Frontal cortex (tissue), 4 donors: ENCODE measurements at places on chromosomes 4 and X.

GRCh38 chrX:68995780-68996551, 167.1 kb downstream of the EFNB1 start:
- DNase-seq = no peak

- DNase-seq = no peak
Observed at GRCh38 chr4:79620617-79621016, 212.6 kb upstream of the GK2 start.

GRCh38 chrX:41721590-41721989, 2.4 kb upstream of the GPR82 start:
- no peak for DNase-seq

DNA sequence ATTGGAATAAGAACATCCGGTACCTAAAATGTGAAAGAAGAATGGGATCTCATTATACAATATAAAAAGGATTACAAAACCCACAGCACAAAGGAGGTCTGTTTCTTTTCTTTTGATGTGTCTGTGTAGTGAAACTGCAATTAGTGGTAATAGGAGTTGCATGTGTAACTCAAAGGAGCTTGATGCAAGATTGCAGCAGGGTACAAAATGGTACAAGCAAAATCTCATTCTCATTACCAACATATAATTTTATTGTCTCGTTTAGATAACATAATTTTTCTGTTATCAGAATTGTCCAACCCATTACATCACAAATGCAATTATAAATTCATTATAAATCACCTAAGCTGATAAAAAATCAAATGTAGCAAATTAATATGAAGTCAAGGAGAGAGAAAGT, 47.1 kb upstream of the CCSER1 start:
- no peak for DNase-seq

- no peak for DNase-seq
Observed at GRCh38 chrX:69153060-69153730, 12.1 kb downstream of the PJA1 start.
